ENCODE measurements at places on chromosomes 3 and 15. TPM values are rescaled to one million over a fixed set of nuclear protein-coding genes. Genes with fewer than 3 reads are reported as not detected.

GRCh38 chr3:36730966-36731365 is 33.4 kb downstream of the DCLK3 start:
- no peak for DNase-seq

DNA sequence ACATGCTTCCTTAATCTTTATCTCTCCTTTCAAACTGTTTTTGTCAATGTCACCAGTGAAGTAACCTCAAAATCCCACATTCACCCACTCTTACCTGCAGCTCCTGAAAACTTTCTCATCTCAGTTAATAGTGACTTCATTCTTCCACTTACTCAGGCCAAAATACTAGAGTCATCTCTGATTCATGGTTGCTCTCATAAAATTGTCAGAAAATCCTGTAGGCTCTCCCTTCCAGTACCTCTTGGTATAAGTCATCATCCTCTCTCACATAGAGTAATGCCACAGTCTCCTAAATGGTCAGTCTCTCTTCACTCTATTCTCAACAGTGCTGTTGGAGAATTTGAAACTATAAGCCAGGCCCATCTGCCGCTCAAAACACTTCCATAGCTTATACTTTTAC is 34.9 kb upstream of the POU1F1 start:
- no peak for DNase-seq

- DNase-seq, result peak; percentile 65
Observed at GRCh38 chr15:34753236-34753894, 1.4 kb downstream of the GJD2 start.

DNA sequence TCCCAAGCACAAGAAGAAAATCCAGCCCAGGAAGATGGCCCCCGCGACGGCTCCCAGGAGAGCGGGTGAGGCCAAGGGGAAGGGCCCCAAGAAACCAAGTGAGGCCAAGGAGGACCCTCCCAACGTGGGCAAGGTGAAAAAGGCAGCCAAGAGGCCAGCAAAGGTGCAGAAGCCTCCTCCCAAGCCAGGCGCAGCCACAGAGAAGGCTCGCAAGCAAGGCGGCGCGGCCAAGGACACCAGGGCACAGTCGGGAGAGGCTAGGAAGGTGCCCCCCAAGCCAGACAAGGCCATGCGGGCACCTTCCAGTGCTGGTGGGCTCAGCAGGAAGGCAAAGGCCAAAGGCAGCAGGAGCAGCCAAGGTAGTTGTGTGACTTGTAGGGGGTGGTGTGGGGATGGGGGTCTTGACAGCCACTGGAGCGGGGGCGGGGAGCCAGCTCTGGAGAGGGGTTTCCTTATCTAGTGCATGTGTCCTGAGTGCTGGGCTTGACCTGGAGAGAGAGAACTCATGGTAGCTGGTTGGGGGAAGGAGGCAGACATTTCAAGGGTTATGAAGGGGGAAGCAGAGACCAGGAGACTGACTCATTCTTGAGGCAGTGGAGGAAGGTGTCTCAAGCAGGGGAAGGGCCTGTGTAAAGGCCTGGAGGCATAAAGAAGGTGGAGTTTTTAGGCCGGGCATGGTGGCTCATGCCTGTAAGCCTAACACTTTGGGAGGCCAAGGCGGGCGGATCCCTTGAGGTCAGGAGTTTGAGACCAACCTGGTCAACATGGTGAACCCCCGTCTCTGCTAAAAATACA is 6.2 kb downstream of the H1-8 start:
- DNase-seq, result no peak

DNA sequence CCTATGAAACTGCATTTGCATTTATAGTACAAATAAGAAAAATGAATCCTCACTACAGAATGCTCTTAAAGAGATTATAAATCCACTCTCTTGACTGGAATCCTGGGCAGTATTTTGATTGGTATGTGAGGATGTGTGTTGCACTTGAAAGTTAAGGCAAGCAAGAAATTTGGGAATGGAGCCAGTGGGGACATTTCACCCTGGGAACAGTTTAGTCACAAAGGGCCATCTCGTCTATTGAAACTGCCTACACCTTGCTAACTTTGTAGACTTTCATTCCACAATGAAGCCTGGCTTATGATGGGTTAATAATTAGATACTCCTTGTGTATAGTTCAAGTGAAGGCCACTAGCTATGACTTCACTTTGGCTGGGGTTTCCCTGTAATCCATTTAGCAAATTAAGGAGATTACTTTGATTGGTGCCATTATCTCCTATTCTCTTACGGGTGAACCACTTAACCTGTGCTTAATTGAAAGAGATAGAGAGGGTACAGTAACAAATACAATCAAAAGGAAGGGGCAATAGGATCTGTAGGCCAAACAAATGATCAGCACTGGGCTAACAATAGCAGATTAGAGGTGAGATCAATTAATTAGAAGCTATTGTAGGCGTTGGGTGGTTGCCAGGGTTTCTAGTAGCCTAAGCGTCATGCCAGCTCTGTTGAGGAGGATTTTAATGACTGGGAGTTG is 146.9 kb upstream of the RARB start:
- DNase-seq, result no peak

GRCh38 chr3:142819179-142819578 is 69.7 kb downstream of the PCOLCE2 start:
- no peak for DNase-seq

GRCh38 chr15:26697913-26698312 is 75.0 kb downstream of the GABRB3 start:
- DNase-seq, result no peak

DNA sequence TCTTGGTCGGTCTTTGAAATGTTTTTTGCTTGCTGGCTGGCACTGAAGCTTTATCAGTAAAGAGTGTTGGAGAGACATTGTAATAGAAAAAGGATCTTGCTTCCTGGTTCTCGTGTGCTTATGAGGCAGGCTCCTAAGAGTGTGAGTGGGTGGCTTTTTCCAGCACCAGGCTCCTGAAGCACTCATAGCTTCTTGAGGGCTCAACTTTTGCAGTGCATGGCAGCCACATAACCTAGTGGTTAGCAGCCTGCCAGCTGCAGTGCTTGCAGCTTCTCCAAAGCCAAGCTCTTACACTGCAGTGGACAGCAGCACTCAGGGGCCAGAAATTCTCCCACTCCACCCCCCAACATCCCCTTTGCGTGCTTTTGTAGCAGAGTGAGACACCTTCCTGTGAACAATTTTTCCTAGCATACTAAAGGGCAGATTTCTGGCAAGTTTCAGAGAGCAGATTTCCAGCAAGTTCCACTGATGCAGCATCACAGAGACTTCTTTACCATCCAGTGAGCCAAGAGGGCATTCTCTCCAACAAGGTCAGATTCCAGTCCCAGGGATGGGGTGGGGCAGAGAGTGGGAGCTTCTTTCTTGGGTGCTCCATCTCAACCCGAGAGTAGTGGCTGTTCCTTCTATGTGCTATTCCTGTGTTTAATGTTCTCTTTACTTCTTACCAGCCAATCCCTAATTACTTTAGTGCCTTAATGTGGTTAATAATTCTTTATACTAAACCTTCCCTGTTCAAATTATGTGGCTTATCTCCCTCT is 15.8 kb upstream of the ARHGEF26 start:
- no peak for DNase-seq

DNA sequence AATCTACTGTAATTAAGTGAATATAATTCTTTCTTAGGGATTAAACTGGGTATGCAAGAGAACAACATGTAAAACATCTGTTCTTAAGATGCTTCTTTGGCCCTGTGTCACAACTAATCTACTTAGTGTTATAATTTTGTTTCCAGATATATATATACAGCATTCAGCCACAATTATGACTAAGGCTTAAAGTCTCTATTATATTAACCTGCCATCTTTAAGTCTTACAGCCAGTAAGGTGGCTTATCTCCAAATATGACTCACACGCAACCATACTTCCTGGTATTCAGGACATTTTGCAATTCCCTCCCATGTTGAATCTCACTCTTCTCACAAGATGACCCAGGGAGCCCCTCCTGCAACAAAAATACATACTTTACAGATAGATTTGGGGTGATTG is 6.6 kb upstream of the KBTBD8 start:
- no peak for DNase-seq

GRCh38 chr15:82051664-82052063 is 5.8 kb upstream of the MEX3B start:
- DNase-seq, result no peak

DNA sequence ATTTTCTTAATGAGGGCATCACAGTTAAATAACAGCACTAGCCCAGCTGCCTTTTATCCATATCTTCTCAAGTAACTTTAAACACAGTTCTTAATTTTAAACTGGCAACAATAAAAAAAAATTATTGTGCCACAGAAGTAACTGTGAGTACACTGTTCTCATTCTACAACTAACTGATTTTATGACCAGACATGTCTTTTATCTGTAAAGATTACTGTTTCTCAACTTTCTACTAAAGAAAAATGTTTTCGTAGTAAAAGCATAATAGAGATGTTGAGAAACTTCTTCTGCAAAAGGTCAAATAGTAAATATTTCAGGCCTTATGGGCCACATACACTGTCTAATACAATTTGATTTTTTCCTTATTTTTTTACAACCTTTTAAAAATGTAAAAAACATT is 32.0 kb downstream of the PLOD2 start:
- no peak for DNase-seq

- no peak for DNase-seq
Observed at GRCh38 chr3:77065750-77066149, 25.9 kb downstream of the ROBO2 start.

GRCh38 chr3:172071780-172072330 is 32.5 kb downstream of the FNDC3B start:
- no peak for DNase-seq

GRCh38 chr15:40787991-40788390 is 18.2 kb downstream of the C15orf62 start:
- no peak for DNase-seq

GRCh38 chr15:100879061-100879463 is 569 bp upstream of the ALDH1A3 start:
- DNase-seq, result no peak

DNA sequence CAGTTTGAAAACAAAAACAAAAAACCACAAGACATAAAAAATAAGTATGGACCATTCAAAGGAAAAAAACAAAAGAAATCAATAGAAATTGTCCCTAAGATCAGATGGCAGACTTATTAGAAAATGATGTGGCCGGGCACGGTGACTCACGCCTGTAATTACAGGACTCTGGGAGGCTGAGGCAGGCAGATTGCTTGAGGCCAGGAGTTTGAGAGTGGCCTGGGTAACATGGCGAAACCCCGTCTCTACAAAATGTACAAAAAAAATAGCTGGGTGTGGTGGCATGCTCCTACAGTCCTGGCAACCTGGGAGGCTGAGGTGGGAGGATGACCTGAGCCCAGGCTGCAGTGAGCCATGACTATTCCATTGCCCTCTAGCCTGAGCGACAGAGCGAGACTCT is 16.6 kb downstream of the SPCS1 start:
- DNase-seq, result no peak

DNA sequence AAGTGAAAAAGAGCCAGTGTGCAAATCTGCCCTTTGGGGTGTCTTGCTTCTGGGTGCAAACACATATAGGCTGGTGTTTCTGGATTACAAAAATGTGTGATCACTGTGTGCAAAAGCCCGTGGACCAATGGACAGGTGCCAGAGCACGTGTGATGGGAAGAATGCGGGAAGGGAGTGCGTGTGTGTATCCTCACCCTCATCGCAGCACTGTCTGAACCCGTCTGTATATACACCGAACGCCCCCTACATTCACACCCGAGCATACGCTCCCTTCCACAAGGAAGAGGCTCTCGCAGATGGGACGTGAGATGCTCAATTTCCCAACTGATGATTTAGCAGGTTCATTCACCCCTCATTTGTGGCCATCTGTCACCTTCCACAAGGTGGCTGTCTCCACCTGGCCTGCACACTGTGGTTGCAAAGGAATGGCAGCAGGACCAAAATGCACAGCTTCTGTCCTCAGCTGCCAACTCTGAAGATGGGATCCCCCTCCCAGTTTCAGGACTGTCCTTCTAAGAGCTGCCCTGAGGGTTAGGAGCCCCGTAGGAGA is 19.4 kb upstream of the SLC6A1 start:
- DNase-seq, result no peak

GRCh38 chr15:74424901-74425528 is 8.7 kb downstream of the SEMA7A start:
- DNase-seq, result no peak

DNA sequence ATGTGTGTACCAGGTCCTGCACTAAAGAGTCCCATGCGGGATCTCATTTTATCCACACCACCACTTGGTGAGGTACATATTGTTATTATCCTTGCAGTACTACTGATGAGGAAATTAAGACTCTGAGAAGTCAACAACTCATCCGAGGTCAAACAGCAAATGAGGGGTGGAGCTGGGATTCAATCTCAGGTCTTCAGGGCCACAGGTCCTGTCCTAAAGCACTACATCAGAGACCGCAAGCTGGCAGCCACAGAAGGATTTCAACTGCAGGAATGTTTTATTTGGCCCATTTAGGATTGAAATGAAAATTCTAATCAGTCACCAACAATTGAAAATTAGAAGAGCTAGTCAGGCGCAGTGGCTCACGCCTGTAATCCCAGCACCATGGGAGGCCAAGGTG is 131.4 kb downstream of the ADAMTS17 start:
- no peak for DNase-seq

DNA sequence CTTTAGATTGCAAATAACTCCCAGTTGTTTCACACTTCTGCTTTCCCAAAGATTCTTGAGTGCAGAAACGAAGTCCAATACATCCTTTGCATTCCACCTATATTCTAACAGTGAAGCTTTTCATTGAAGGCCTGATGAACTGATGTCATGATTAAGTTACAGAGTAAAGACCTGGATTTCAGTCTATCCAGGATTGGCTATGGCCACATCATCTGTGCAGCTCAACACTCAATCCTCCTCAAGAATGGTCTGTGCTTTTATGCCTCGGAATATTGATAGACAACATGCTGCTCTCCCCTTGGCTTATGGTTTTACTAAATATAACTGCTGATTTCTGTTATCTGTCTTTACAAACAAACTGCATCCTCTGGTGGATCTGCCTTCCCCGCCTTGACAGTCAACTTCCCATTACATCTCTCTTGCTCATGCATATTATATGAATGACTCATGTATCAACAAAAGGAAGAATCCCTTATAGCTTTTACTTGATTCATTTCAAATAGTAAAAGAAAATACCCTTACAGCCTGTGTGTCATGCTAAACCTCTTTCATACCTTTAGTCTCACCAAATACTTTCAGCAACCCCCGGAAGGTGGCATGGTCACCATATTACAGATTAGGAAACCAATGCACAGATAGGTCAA is 59.5 kb downstream of the SCN11A start:
- DNase-seq, result no peak

Gene PRICKLE2
- 12.9 TPM for total RNA-seq

Gene CACNA2D3
- 0.34 TPM for total RNA-seq

Gene LTF
- total RNA-seq, result not detected

Gene MME
- total RNA-seq, result 0.52 TPM

Gene BNC1
- 0.35 TPM for total RNA-seq

Gene CXCR6
- not detected for total RNA-seq

Gene KY
- total RNA-seq, result 0.52 TPM

Gene RTP1
- total RNA-seq, result not detected

Gene PRTG
- total RNA-seq, result 322 TPM

All from neural crest cell (in vitro differentiated cells).